HS-5 (cell line): ENCODE measurements at places on chromosomes 2 and 18.

- DNase-seq, result no peak
These were observed 373.8 kb downstream of the TMEM182 start for GRCh38 chr2:103135679-103136078.

- no peak for DNase-seq
These were observed 16.7 kb downstream of the TSN start for GRCh38 chr2:121771976-121772742.

DNA sequence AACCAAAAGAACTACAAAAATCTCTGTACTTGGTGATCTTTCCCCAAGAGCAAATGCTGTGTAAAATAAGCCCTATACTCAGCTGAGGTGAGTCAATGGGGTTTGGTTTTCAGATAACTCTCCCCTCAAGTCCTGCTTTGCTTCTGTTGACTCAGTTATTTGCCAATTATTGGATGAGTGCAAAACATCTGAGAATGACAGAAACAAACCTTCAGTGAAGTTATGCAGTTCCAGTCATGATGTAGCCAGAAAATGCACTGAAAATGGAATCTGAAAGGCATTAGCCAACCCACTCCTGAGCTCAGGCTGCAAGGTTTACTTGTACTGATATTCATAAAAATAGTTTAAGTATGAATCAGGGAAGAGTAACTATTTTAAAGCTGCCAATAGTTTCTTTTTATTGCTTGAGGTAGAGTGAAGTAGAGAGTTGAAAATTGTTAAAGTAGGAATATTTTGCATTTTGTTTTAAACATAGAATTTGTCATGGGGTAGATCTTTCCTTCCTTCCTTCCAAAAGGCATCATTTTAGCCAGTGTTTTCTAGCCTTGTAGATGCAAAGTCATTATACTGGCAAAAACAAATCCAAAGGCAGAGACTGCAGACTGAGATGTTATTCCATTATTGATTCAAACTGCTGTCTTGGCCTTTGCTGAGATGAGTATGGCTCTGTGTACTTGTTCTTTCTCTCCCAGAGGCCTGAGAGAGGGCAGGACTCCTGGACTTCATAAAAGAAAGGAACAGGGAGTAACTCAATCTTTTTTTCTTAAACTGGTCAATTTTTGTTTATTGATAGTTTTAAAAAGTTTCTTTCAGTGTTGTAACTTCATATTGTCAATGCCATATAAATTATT, 215.3 kb downstream of the RND3 start:
- DNase-seq, result peak; percentile 94

- DNase-seq, result no peak
These were observed 26.9 kb upstream of the ROCK2 start for GRCh38 chr2:11371092-11371937.

DNA sequence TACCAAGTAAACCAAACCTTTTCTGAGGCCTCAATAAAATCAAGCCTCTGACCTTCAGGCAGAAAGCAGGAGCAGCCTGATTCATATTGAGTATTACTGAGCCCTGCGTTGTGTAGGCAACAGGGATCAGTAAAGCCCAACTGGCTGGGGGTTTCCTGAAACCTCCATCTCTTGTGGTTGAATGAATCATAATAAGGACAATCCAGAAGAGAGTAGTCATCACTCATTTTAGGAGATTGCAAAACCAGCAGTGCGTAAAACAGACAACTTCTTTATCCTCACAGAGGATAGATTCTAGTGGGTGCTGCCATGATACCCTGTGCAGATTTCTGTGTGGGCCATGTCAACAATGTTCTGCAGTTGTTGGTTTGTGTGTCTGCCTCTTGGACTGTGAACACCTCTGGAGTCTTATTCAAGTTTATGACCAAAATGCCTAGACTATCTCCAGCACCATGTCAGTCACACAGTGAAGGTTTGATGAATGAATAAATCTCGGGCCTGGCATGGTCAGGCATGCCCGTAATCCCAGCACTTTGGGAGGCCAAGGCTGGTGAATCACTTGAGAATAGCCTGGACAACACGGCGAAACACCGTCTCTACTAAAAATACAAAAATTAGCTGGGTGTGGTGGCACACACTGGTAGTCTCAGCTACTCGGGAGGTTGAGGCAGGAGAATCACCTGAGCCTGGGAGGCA, 51.8 kb upstream of the RAB27B start:
- DNase-seq, result peak; percentile 86

DNA sequence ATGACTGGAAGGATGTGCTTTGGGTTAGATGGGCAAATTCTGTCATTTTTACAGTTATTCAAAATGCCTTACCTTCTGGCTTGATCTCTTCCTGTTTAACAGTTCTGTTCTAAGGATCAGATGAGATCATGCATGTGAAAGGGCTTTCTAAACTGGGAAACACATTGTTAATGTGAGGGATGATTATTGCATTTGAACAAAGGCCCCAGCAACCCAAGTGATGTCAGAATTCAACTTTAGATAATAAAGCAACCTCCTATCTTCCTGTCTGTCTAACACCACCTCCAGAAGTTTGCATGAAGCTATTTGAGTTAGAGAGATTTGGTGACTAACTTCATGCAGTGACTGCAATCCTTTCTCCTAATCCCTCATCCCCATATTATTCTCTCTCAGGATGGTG, 77.8 kb upstream of the B3GNT2 start:
- DNase-seq, result no peak

GRCh38 chr2:100660851-100661584, 98.2 kb downstream of the PDCL3 start:
- DNase-seq, result no peak

- DNase-seq, result no peak
These were observed 181.9 kb downstream of the CALCRL start for GRCh38 chr2:187266147-187266546.

DNA sequence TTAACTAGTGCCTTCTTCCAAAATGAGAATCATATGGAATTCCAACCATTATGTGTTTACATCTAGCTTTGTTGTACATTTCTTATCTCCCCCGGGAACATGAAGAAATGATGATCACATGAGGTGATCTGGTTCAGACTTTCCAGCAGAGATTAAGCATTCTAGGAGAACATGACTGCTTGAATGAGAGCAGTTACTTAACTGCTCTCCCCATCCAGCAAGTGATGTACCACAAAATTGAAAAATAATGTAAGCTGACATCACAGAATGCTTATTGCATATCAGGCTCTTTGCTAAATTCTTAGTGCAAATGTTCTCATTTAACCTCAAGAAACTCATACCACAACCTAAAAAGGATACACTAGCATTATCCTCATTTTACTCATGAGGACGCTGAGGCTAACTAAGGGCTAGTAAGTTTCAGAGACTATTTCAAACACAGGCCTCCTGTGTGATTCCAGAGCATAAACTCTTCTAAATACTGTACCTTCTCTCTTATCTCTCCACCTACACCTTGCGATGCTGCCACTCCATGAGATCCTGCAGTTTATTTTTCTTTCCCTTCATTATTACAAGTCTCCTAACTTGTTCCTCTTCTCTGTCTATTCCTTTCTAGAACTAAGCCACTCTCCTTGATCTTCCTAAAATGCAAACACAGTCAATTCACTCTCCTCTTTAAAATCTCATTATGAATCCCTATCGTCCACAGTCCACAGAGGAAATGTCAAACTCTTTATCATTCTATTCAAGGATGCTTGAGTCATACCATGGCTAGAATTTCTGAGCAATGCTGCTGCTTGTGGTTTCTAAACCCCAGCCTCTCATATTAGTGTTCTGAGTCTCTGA, 1224.8 kb upstream of the ZEB2 start:
- peak; percentile 91 for DNase-seq

- no peak for DNase-seq
These were observed 35.9 kb downstream of the SPRED2 start for GRCh38 chr2:65396348-65397026.

GRCh38 chr2:222299906-222300725, 1.3 kb upstream of the PAX3 start:
- DNase-seq, result no peak

DNA sequence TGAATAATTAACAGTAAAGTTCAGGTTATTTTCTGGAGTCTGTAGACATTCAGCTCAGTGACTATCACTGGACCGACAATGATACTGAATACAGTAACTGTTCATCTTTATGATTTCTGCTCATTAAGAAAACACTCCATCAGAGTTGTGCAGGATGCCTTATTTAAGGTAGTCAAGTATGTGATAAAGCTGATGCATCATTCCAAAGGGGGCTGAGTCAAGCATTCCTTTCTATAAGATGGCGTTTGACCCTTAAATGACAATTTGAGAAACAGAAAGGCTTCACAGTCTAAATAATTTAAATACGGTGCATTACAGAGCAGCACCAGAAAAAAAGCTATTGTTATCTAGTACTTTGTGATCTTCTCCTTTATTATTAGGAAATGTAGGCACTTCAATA, 131.1 kb downstream of the CDH2 start:
- no peak for DNase-seq
